Esophagus squamous epithelium (tissue), 5 donors: ENCODE measurements at places on chromosomes 5 and 9. TPM values are rescaled to one million over a fixed set of nuclear protein-coding genes. Genes with fewer than 3 reads are reported as not detected.

GRCh38 chr5:177249761-177250537 lies 53.6 kb downstream of the RAB24 start:
- H3K4me3 ChIP-seq: no peak overlapping the region
- DNase-seq: no peak
- peaks cover 22% of the 10 kb centered on the region for H3K36me3 ChIP-seq
- H3K27me3 ChIP-seq: no peaks in the 10 kb centered on the region

- no peaks in the 10 kb centered on the region for H3K4me1 ChIP-seq
- DNase-seq: no peak
- no peaks in the 10 kb centered on the region for H3K36me3 ChIP-seq
- H3K27ac ChIP-seq: no peak overlapping the region
Measured at GRCh38 chr5:108983461-108984092, 235.9 kb downstream of the FER start.

GRCh38 chr5:56534102-56534829 lies 281.1 kb upstream of the MAP3K1 start:
- H3K36me3 ChIP-seq: no peaks in the 10 kb centered on the region
- peaks cover 7% of the 10 kb centered on the region for H3K4me1 ChIP-seq
- no peak overlapping the region for H3K4me3 ChIP-seq
- H3K27me3 ChIP-seq: no peaks in the 10 kb centered on the region
- no peak for DNase-seq

DNA sequence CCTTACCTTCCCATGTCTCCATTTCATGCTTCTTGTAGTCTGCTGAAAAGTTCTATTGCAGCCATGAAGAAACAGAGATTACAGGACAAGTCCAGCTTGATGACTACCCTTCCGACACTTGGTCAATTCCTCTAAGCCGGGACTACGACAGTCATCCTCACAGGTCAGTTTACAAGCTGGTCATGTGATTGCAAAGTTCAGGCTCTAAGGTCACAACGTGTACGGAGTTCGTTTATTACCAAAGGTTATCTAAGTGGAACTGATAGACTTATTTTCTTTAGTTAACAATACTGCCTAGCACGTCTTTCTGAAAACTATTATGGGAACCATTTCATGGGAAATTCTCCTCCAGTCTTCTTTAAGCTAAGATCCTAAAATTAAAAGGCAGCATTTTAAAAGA lies 88.5 kb upstream of the NR5A1 start:
- peaks cover 39% of the 10 kb centered on the region for H3K4me1 ChIP-seq
- no peak overlapping the region for H3K27ac ChIP-seq
- no peaks in the 10 kb centered on the region for H3K36me3 ChIP-seq
- no peak overlapping the region for H3K4me3 ChIP-seq
- no peak for DNase-seq

- DNase-seq: no peak
- H3K27ac ChIP-seq: no peak overlapping the region
- H3K27me3 ChIP-seq: no peaks in the 10 kb centered on the region
Measured at GRCh38 chr9:6068983-6069382, 53.6 kb upstream of the RANBP6 start.

DNA sequence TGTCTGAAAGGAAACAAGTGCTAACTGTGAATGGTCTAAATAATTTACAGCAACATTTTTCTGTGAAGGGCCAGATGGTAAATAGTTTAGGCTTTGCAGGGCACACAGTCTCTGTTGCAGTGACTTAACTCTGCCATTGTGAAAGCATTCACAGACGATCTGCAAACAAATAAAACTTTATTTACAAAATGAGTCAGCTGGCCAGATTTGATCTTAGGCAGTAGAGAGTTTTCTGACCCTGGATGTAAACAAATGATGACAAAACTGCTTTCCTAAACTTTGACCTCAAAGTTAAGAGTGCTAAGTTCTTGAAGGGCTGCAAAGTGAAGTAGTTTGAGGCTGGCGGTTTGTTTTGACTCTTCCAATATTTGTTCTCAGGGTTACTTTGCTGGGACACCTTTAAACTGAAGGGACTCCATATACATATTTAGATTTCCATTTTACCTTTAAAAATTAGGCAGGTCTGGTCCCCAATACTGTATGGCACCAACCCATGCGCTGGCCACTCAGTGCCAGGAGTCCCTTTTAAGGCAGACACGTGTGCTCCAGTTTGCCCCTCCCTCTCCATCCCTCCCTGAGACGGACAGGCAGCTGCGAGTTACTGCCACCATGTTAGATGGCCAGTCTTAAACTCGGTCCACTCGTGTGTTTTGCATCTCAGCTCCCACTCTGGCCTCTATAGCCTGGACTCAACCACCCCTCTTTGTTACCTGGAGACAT lies 4.0 kb upstream of the ADAMTS16 start:
- peaks cover 9% of the 10 kb centered on the region for H3K4me1 ChIP-seq
- H3K27ac ChIP-seq: no peak overlapping the region
- peaks cover 36% of the 10 kb centered on the region for H3K27me3 ChIP-seq
- no peak overlapping the region for H3K4me3 ChIP-seq
- H3K36me3 ChIP-seq: no peaks in the 10 kb centered on the region

The GNA14 gene
- 1.3 TPM for total RNA-seq

The SLC22A4 gene
- total RNA-seq: 0.11 TPM

The SPINK5 gene
- total RNA-seq: 916 TPM

The NPR3 gene
- 31.3 TPM for total RNA-seq

The TRIM36 gene
- total RNA-seq: not detected
